ENCODE measurements at places on chromosomes 5 and 9.

GRCh38 chr5:43515678-43516048, 715 bp upstream of the C5orf34 start:
- no peak for DNase-seq

DNA sequence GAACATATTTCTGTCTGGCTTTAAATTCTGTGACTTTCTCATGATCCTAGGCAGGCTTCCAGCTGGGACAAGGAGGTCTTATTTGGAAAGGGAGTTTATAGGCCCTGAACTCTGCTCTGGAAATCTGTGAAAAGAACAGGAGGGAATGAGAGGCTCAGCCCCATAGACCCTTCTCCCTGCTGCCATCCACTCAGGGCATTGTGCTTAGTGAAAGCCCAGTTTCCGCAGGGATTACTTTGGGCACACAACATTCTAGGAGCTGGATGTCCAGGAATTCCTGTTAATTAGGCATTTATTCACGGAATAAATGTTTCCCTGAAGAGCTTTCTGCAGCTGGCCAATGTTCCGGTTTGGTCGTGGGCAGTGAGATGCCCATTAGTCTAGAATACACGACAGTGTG, 32.7 kb upstream of the COL15A1 start:
- no peak for DNase-seq

DNA sequence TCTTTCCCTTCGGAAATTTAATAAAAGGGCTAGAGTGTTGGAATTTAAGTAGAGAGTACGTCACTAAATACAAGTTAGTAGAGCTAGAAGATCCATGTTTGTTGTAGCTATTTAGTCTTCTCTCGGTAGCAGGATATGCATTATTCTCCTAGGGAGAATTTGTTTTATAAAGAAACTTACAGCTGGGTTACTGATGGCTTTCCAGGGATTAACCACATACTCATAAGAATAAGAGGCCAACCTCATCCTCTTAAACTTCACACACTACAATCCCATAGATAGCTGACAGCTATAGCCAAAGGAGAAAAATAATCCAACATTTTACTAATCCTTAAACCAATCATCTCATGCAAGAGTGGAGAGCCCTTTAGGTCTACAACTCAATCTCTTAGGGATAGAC, 43.0 kb downstream of the TLE1 start:
- no peak for DNase-seq

GRCh38 chr5:15008476-15008875, 136.9 kb upstream of the ANKH start:
- DNase-seq = no peak

- no peak for DNase-seq
Observed at GRCh38 chr5:154199263-154199662, 8.7 kb downstream of the GALNT10 start.

GRCh38 chr5:39757131-39757530, 332.4 kb upstream of the DAB2 start:
- no peak for DNase-seq

- DNase-seq = no peak
Observed at GRCh38 chr5:10627160-10627701, 63.4 kb downstream of the ANKRD33B start.

DNA sequence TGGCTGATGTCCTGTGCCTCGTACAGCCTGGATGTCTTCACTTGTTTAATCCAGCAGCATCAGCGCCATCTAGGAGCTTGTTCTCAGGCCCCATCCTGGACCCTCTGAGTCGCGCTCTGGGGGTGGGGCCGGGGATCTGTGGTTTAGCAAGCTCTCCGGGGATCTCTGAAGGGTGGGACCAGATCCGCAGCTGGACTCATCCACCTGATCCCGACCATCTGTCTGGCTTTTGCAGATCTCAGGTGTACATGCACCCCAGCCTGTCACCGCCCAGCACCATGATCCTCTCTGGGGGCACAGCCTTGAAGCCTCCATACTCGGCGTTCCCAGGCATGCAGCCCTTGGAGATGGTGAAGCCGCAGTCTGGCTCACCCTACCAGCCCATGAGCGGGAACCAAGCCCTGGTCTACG, 15.1 kb upstream of the POMT1 start:
- no peak for DNase-seq

DNA sequence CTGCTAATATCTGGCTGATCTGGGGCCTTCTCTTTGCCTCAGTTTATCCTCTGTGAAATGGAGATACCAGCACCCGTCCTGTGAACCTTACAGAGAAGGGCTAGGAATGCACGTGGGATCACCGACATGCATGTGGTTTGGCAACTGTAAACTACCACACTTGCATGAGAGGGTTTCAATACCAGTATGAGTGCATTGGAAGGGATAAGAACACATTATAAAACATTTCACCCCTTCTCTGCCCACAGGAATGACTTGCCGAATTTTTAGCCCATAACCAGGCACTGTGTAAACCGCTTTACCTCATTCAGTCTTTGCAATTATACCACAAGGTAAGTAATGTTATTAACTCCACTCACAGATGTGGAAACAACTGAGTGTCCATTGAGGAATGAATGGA, 8.9 kb upstream of the RAB14 start:
- DNase-seq = no peak

- DNase-seq = no peak
Observed at GRCh38 chr5:92435781-92436180, 1052.7 kb upstream of the ARRDC3 start.

- peak; percentile 75 for DNase-seq
Observed at GRCh38 chr5:76402886-76403765, at the start of gene IQGAP2. Gene IQGAP2, plus strand, starts transcription at chr5:76403285. Its CDS starts 261 bp downstream, at chr5:76403546.

- no peak for DNase-seq
Observed at GRCh38 chr5:157324237-157324636, 58.3 kb downstream of the CYFIP2 start.

- DNase-seq = no peak
Observed at GRCh38 chr9:130785053-130785452, 50.0 kb upstream of the ABL1 start.

GRCh38 chr9:78031893-78032729, 500 bp upstream of the GNAQ start:
- DNase-seq = peak; percentile 48

DNA sequence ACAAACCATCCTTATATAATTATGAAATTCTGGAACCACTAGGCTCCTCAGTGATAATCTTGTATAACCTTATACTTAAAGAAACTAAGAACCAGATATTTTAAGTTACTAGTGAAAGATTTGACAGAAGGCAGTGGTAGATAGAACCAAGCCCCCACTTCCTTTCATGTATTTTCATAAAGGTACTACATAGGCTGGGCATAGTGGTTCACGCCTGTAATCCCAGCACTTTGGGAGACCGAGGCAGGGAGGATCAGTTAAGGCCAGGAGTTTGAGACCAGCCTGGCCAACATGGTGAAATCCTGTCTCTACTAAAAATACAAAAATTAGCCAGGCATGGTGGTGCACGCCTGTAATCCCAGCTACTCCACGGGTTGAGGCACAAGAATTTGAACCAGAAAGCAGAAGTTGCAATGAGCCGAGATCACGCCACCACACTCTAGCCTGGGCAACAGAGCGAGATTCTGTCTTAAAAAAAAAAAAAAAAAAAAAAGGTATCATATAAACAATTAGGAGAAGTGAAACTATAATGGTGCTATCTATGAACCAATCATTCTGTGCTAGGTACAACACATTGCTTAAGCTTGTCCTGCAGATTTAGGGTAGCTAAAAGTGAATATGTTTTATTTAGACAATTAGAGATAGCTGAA, 27.9 kb upstream of the DTWD2 start:
- DNase-seq = no peak

DNA sequence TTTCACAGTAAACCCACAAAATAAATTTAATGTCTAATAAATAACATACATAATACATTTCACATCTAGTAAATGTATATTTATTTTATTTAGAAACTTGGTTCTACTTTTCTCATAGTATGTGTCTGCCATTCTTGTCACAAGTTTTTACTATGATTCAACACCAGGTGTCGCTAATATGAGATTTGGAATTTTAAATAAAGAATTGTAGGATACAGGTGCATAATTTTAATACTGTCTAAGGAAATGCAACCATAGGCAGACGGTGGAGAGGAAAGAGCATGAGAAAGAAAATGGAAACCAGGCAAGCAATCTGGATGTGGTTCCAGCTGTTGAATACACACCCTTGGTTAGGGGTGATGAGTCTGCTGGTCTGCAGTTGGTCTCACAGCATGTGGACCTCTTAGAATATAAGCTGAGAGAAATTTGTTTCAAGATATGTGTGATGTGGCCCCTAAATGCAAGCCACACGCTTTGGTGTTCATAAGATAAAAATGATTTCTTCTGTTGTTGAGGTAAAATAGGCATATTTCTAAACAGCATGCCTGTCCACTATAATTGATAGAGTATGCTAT, 114.7 kb upstream of the TXNDC8 start:
- DNase-seq = no peak

- no peak for DNase-seq
Observed at GRCh38 chr5:143153332-143154119, 250.0 kb downstream of the NR3C1 start.

DNA sequence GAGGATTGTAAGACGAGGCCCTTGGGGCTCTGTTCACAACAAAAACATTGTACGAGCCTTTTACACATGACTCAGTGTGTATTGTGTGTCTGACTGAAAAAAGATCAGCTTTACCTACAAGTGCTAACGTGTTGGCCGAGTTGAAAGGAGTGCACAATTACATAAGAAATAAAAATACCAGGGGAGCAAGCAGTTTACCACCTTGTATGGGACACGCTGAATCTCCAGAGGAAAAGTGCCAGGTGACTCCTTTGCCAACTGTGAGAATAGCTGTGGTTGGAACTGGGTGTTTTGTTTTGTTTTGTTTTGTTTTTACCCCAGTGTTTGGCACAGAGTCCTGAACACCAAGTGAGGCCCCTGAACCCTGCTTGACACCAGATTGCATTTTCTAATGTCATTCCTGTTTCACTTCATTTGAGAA, 32.8 kb upstream of the ZSWIM6 start:
- no peak for DNase-seq

- DNase-seq = no peak
Observed at GRCh38 chr5:395156-395920, 47.6 kb upstream of the EXOC3 start.

DNA sequence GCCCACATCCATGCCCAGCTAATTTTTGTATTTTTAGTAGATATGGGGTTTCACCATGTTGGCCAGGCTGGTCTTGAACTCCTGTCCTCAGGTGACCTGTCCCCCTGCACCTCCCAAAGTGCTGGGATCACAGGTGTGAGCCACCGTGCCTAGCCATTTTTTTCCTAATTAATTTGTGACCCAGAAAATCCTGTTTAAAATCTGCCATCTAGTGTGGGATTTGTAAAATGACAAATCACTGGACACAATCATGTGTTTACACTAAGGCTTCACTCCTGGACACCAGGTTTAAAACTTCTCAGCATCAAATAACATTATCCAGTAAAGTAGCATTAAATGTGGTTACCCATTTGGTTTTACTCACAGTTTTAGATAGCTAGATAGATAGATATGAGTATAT, 18.6 kb upstream of the KDM4C start:
- no peak for DNase-seq

GRCh38 chr9:135566552-135566951, 5.0 kb downstream of the PAEP start:
- no peak for DNase-seq

DNA sequence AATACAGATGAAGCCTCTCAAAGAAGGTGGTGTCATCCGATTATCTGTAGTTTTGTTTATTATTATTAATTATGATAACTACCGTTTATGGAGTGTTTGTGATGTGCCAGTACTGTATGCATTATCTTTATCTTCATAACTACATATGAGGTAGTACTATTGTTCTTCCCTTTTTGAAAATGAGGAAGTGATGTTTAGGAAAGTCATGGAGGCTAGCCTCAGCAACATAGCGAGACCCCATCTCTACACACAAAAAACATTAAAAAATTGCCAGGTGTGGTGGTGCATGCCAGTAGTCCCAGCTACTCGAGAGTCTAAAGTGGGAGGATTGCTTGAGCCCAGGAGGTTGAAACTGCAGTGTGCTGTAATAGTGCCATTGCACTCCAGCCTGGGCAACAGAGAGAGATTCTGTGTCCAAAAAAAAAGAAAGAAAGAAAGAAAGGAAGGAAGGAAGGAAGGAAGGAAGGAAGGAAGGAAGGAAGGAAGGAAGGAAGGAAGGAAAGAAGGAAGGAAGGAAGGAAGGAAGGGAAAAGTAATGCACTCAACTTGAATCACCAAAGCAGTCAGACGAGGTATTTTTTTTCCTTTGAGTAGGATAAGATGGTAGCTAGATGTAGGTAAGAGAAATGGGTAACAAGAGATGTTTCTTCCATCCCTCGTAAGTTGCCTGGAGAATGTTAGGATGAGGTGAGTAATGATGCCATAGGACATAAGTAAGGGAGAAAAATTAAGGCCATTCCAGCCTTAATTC, 47.8 kb downstream of the PAM start:
- no peak for DNase-seq

GRCh38 chr5:126543660-126544059, 51.4 kb downstream of the ALDH7A1 start:
- DNase-seq = no peak

GRCh38 chr5:146781157-146781556, 97.4 kb downstream of the PPP2R2B start:
- no peak for DNase-seq

DNA sequence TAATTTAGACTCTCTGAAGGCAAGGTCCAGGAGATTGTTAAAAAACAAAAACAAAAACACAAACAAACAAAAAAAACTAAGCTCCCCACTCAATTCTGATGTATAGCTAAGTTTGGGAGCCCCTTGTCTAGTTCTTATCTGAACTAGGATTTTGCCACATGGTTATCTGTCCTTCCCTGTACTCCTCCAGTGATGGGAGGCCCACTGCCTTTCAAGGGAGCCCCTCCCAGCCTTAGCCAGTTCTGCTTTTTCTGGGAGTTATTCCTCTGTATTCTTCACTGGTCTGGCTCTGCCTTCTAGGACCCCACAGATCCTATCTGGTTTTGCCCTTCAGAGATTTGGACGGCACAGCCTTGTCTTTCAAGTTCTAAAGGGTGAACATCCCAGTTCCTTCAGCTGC, 2.1 kb upstream of the ALDH1B1 start:
- DNase-seq = no peak

DNA sequence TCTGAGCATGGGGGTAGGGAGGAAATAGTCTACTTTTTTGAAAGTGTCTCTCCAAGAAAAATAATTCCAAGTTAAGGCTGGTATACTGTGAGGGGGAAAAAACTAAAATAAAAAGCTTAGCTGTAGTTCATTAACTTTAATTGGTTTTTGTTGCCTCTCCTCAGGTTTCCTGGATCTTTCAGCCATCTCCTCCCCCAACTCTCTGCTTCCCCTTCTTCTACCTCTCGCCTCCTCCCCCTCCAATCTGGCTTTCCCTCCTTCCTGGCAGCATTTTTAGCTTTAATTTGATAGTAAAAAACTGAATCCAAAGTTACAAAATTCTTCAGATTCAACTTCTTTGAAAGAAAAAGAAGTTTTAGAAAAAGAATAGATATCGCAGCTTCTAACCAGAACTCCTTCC, 462.6 kb downstream of the CETN3 start:
- no peak for DNase-seq

DNA sequence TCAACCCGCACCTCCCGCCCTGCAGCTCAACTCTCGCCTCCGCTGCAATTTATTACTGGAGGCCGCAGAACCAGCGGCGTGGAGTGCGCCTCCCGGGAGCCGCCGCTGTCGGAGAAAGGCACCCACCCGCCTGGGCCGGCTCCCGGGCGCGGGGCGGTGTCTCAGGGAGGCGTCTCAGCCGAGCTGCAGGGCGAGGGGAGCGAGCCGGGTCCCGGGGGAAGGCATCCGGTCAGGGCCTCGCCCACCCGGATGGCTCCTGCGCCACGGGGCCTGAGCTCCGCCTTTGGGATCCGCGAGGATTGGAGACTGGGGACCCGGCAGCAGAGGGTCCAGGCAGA, 32.9 kb downstream of the TSPAN17 start:
- DNase-seq = no peak

Data from stimulated activated CD4-positive, alpha-beta T cell treated with anti-CD3 and anti-CD28 coated beads, Interleukin-15, amount 100 ng/mL, for 1 hour (primary cell).